Caco-2 (cell line): ENCODE measurements at places on chromosomes 1 and 21.

DNA sequence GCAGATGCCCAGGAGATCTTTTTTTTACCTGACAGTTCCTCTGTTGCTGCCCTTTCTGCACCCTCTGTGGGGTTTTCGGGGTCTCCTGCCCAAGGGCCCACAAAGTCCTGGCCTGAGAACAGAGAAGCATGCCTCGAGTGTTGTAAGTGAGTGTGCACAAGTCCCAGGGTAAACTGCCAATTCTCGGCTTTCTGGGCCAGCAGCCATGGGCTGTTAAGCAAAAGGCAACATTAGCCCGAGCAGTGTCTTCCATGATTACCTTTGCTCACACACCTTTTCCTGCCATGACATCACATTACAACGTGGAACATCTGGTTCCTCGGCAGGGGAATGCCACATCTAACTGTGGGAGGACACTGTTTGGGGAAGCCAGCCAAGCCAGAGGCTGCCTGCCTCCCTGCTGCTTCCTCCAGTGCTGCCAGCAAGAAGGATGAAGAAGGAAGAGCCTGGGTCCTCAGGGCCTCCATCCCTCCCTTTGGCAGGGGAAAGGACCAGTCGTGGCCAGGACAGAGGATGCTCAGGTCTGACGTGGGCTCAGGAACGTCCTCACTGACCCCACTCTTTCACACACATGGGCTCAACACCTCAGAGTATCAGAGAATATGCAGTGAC lies 485.9 kb downstream of the OMA1 start:
- DNase-seq = no peak

- no peak for DNase-seq
Observed at GRCh38 chr1:210695026-210695425, 366.3 kb downstream of the HHAT start.

DNA sequence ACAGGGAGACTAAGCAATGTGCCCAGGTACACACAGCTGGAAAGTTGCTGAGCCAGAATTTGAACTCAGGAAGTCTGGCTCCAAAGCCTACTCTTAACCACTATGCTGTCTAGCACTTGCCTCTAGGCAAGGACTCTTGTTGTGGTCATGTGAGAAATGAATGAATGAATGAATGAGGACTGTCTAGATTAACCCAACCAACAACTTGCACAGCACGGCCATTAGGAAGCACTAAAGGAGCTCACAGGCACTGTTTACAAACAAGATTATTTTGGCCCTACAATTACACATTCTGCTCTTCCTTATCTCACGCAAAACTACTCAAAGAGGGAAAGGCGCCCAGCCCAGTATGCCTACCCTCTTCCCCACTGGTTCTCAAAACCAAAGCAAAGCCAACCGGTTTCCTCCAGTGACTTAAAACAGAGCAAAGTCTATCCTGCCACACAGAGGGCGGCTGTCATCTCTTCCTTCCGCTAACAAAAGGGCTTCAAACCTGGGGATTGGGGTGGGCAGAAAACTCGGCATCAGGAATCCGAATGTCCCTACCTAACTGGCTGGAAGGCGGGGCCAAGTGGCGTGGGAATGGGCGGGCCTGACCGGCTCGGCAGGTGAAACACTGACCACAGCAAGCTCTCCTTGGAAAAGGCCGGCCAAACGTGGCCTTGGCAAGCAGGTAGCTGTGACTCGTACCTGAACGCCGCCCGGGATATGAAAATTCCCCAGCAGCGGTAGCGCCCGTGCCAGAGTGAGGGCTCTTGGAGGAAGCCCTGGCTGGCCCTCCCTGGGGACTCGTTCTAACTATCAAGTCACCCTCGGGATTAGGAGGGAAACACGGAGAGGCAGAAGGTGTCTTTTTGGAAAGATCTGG lies 948 bp downstream of the STK40 start:
- DNase-seq = peak; percentile 79

GRCh38 chr1:204680461-204680860 lies 5.1 kb downstream of the LRRN2 start:
- DNase-seq = no peak

DNA sequence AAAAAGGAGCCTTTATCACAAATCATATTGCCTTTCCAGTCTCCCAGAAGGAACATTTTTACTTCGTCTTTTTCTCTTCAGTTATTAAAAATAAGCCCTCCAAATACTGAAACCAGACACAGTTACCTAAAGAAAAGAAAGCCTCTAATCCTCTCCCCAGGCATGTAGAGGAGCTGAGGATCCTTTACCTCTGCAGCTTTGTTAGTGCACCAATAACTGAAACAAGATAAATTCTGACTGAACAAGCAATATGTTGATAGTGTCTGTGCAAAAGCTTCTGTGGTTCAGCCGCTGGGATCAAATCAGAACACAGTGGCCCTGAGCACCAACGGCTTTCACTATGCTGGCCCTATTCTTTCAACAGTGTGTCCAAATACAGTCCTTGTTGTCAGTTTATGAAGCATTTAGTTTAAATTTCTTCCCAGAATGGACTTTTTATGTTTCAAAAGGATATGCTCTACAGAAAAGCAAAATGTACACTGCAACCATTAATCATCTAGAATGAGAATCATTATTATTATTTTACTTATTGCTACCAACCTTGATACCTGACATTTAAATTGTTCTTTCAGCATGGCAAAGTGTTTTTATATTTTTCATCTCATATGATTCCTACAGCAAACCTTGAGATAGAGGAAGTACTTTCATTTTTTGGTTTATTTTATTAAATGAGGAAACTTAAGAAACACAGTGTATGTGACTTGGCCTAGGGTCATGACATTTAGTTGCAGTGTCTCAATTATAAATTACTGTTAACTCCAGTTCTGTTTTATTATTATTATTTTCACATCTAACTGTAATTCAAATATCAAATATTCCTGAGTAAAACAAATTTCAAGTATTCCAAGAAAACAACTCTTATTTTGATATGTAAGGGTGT lies 217.9 kb downstream of the NEGR1 start:
- no peak for DNase-seq

GRCh38 chr1:26923711-26924110 lies 2.2 kb downstream of the NUDC start:
- no peak for DNase-seq
